ENCODE measurements at places on chromosomes 1 and 21.

- DNase-seq: no peak
Observed at GRCh38 chr21:33117101-33117888, 47.4 kb downstream of the OLIG1 start.

- no peak for DNase-seq
Observed at GRCh38 chr1:205450448-205450847, 5.4 kb downstream of the BLACAT1 start.

- no peak for DNase-seq
Observed at GRCh38 chr1:63701187-63701586, 72.6 kb upstream of the ROR1 start.

GRCh38 chr1:3597599-3597964 is 13.7 kb downstream of the MEGF6 start:
- DNase-seq: no peak

DNA sequence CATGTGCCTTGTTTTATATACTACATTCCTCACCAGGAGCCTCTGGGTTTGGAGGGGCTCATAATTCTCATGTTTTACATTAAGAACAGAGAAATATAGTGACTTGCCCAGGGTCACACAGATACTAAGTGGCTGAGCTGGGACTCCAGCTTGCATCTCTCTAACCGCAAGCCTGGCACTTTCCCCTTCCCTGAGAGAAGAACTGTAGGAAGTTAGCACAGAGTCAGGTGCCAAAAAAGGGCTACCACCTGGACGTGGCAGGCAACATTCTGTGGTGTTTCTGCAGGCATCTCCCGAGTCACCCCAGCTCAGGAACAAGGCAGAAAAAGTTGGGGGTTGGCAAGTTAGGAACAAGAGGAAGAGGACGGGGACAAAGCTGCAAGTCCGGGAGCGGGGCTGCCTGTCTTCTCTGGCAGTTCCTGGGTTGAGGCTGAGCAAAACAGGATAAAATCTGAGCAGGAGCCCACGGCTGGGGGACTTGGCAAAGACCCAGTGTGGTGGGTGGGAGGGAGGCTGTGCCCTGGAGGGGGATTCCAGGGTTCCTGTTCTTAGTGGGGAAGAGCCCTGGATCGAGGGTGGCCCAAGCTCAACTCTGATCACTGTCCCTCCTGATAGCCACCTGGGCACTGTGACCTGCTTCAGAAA is 9.8 kb downstream of the PLA2G5 start:
- DNase-seq: no peak

DNA sequence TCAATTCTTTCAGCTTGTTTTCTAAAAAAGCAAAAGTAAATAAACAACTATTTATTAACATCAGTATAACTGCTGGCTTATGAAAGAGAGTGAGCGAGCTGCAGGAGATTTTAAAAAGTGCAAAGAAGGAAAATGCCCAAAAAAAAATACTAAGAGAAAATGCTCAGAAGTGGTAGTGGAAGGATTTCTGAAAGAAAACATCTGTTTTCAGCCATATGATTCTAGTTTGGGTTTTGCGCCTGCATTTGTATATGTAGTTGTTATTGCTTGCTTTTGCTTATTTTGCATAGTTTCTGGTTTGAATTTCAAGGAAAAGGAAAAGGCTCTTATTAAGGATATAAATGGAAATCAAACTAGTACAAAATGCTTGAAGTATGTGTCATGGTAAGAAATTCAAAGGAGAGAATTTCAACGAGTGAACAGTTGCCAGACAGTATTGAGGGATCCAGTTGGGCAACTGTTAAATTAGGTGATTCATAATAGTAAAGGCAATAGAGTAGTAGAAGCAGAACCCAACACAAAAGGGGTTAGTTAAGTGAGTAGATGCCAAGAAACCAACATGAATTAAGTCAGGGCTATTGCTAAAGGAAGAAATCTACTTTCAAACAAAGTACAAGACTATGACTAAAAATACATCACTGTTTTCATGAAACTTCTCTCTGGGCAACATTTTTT is 1.2 kb downstream of the GBP5 start:
- DNase-seq: peak; percentile 44

DNA sequence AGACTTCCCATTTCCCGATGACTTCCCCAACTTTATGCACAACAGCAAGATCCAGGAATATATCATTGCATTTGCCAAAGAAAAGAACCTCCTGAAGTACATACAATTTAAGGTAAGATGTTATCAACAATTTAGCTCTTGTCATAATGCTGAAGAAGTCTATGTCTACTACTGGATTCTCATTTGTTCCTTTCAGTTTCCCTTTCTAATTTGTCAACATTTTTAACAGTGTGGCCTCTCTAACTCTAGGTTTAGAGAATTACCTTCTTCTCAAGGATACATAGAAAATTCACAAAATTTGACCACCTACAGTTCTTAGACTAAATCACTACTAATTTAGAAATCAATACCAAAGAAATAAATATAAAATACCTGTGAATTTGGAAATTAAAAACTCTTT is 13.2 kb downstream of the FMO3 start:
- no peak for DNase-seq

DNA sequence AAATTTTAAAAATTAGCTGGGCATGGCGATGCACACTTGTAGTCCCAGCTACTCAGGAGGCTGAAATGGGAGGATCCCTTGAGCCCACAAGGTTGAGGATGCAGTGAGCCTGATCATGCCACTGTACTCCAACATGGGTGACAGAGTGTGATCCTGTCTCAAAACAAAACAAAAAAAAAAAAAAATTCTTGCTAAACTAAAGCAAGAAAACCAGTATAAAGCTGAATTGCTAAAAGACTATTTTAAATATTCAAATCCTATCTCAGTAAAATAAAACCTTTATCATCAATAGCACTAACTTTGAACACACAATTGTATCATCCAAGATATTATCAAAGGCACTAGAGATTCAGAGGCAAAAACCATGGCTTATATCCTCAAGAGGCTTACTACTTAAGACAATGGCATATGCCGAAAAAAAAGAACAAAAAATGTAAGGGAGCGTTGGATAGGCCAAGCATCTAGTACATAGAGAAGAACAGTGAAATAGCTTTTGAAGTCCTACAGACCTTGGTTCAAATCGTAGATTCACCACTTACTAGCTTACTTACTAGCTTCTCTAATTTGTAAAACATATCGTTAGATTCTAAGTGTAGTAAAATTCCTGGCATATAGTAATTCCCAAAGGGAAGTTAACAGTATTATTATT is 3.6 kb downstream of the EPS15 start:
- no peak for DNase-seq

DNA sequence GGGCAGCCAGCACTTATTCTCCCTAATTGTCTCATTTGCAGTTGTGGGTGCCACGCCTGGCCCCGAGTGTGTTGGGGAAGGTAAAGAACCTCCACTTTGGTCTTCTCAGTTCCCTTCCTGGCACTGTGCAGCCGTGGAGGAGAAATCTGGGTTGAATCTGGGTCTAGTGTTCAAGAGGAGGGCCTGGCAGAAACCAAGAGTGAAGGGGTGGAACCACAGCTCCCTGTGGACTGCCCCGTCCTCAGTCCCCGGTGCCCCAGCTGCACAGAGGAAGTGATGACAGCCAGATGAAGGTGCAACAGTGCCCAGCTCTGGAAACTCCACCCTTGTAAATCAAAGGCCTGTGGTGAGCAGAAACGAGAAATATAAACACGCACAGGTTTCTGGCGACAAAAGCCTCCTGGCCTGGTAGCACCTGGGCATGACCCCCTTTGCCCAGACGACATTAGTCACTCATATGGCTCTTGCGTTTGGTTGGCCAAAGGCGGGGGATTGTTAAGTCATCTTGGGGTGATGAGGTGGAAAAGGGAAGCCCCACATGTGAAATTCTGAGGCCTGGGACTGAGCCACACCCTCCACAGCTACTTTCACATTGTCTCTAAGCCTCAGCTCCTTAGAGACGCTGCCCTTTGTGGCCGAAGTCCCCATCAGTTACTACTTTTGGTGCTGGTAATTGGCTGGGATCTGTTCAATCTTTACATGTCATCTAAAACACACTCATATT is 4.2 kb upstream of the ECE1 start:
- no peak for DNase-seq

DNA sequence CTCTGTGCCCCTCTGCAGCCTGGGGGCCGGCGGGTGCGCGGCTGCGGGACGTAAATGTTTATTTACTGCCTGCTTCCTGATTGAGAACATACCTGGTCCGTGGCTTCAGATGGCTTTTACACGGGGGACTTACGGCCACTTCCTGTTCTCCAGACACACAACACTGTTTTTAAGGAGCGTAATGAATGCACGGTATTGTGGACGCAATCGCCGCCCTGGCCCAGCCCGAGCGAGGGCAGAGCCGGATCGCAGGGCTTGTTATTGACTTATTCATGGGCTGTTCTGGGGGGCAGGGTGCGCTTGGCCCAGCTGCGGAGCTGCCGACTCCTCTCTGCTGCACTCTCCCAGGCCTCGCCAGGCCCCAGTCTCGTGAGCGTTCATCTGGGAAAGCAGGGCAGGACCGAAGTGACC is 52.8 kb upstream of the ACTRT2 start:
- no peak for DNase-seq

DNA sequence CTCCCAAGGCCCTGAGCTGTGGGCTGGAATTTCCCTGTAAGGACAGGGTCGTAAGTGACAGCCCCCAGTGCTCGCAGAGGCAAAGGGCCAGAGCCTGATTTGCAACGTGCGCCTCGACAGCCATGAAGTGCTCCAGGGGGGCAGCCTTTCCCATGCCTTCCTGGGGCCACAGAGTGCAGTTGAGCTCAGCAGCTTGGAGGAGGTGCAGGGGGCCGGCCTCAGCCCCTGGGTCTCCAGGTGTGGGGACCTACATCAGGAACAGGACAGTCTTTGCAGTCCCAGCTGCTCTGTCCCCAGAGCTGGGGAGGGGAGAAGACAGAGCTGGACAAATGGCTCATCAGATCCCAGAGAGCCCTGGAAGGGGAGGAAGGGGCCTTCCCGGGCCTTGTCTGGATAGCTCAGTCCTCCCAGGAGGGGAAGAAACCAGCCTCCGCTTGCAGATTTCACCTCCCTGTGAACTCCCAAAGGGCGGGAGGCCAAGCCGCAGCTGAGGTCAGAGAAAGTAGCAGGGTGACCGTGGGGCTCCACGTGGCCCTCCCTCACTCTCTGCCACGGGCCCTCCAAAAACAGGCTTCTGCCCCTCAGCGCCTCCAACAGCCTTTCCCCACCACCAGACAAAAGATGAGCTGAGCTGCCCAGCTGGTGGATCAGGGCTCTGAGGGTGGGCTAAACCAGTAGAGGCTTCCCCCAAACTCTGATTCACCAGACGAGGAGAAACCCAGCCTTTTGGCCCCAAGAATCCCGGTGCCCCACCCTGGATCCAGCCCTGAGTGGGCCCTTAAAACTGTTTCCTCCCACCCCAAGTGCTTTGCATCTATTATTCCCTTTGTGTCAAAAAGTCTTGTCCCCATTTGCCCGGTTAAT is 76.5 kb downstream of the DHRS3 start:
- peak; percentile 63 for DNase-seq

- no peak for DNase-seq
Observed at GRCh38 chr1:180274221-180274620, 44.2 kb downstream of the LHX4 start.

- DNase-seq: no peak
Observed at GRCh38 chr21:32909393-32909792, 116.3 kb upstream of the OLIG2 start.

- no peak for DNase-seq
Observed at GRCh38 chr1:98884864-98885263, 119.8 kb downstream of the PLPPR5 start.

- DNase-seq: peak; percentile 29
Observed at GRCh38 chr1:180415985-180416633, 86.3 kb downstream of the ACBD6 start.

GRCh38 chr1:234226819-234227165 is 146.5 kb upstream of the COA6 start:
- DNase-seq: no peak

GRCh38 chr1:224815647-224816046 is 113.8 kb upstream of the DNAH14 start:
- DNase-seq: no peak

- DNase-seq: no peak
Observed at GRCh38 chr1:68011657-68012375, 38.6 kb downstream of the DIRAS3 start.

- no peak for DNase-seq
Observed at GRCh38 chr21:20086508-20086907, 911.7 kb upstream of the NCAM2 start.

DNA sequence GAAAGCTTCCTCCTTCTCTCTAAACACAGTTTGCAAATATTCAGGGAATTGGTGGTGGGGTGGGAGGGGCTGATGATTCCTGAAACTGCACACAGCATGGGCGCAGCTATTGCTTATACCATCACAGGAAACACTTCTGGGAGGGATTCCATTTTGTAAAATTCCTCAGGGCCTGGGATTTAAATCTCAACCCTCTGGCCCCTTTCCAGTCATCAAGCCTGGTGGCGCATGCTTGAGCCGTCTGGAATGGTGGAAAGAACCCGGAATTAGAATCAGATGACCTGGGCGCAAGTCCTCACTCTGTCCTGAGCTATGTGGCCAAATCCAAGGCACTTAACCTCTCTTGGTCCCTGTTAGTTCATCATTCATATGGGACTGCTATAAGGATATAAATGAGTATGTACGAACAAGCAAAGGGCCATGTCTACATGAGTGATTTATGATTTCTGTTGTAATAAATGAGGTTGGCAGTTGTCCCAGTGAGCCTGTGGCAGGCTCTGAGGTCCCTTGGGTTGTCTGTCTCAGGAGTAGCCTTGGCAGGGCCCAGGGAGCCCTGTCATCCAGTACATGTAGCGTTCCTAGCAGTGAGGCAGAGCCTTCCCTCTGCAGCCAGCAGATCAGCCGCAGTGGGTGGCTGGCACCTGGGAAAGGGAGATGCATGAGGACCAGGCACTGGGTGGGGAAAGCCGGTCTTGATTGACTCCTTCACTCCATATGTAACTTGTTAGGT is 72.0 kb downstream of the MAN1C1 start:
- DNase-seq: peak; percentile 35

DNA sequence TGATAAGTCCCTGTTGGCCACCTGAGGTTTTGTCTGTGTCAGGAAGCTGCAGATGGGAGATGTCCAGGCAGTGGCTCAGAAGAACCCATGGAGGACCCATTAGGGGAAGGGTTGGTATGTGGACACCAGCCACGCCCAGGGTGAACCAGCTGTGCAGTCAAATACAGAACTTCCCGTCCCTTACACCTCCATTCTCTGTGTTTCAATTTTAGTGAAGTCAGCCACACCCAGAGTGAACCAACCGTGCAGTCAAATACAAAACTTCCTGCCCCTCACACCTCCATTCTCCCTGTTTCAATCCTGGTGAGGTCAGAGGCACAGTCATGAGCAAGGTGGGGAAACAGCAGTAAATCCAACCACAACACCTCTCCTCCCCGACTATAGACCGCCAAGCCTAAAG is 27.4 kb downstream of the BACE2 start:
- DNase-seq: no peak

DNA sequence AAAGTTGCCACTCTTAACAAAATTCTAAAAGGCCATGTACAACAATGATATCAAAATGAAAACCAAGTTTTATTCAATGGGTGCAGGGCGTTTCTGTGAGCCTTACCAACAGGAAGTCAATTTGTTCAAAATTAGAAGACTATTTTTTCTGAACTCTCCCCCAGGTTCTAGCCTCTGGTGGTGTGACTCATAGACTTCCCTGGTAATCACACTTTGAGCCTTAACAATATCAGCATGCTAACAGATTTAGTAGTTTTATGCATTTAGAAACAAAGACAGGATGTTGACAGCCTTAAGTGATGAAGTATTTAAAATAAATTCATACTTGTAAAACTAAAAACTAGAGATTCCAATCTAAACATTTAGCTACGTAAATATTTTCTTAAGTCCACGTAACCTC is 88.4 kb downstream of the LRRC8C start:
- no peak for DNase-seq

- DNase-seq: no peak
Observed at GRCh38 chr1:172108161-172108893, 267.0 kb downstream of the DNM3 start.

- DNase-seq: no peak
Observed at GRCh38 chr1:31690921-31691320, 12.9 kb downstream of the COL16A1 start.
